CD4-positive, CD25-positive, alpha-beta regulatory T cell (primary cell): ENCODE measurements at places on chromosomes 3 and 15.

GRCh38 chr15:72060687-72061250 lies 57.2 kb downstream of the MYO9A start:
- DNase-seq, result no peak

DNA sequence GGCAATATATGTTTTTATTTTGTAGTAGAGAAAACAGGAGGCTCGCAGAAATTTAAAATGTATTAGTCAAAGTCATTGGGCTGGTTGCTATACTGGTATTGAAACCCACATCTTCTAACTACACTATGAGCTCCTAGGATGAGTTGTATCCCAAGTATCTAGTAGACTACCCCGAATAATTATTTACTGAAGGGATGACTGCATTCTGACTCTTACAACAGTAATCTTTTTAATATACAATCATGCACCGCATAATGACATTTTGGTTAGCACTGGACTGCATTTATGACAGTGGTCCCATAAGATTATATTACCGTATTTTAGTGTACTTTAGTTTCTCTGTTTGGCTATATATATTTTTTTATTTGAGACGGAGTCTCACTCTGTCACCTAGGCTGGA lies 15.3 kb downstream of the PIGB start:
- no peak for DNase-seq

- DNase-seq, result no peak
Measured at GRCh38 chr15:96494505-96494904, 164.0 kb downstream of the NR2F2 start.

- no peak for DNase-seq
Measured at GRCh38 chr3:99644746-99645145, 6.4 kb downstream of the COL8A1 start.

GRCh38 chr3:58801541-58801940 lies 135.0 kb upstream of the FAM3D start:
- no peak for DNase-seq

- no peak for DNase-seq
Measured at GRCh38 chr3:154783521-154783931, 296.6 kb upstream of the MME start.

- no peak for DNase-seq
Measured at GRCh38 chr3:100045696-100046095, 68.6 kb downstream of the FILIP1L start.

- DNase-seq, result no peak
Measured at GRCh38 chr15:93121107-93121506, 32.1 kb upstream of the RGMA start.

- no peak for DNase-seq
Measured at GRCh38 chr15:71334434-71334833, 219.2 kb downstream of the THSD4 start.
